ENCODE measurements at places on chromosomes 3 and 15. TPM values are rescaled to one million over a fixed set of nuclear protein-coding genes. Genes with fewer than 3 reads are reported as not detected.

Gene TEX55
- polyA plus RNA-seq: not detected

DNA sequence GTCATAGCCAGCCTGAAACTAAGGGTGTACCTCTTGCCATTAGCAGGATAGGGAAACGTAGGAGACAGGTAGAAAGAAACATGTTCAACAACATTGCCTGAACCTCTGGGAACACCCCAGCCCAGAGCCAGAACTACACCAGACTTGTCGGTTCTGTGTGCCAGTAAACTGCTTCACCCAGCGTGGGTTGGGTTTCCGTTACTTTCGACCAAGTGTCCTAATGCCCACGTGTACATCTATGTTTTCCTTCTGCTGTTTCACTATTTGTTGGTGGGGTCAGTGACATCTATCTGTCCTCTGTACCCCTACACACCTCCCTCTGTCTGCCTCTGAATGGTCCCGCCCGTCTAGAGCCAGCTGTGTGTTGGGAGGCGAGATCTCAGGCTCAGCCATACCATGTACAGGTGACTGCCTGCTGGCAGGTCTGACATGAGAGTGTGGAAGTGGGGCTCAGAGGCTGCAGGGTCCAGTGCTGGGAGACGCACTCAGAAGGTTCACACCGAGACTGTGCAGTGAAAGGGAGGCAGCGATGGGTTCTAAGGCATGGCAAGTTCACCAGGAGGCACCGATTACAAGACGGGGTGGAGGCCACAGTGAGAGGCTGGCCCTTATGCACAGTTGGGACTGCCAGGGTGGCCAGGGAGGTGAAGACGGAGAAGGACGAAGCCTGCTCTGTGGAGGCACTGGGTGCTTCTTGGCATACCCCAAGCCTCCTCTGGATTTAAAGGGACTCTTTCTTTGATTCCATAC is 36.4 kb downstream of the SSUH2 start:
- DNase-seq: no peak

- peak; percentile 22 for DNase-seq
Measured at GRCh38 chr3:174440253-174440701, 418.9 kb upstream of the NAALADL2 start.

DNA sequence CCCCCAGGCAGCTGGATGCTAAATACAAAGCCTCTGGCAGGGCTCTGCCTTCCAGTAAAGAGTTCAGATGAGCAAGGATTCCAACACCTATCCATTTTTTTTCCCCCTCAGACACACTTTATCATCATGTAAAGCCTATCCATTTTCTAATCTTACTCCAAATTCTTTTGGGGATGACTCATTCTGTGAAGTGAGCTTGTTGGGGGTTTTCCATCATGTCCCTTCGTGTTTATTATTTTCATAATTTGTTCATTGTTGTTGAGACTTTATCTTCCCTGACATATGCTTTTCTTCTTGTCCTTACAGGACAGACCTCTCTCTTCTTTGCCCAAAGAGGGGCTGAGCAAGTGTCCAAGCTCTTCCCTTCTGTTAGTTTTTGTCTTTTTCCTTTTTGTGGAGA is 34.7 kb upstream of the SH3BP5 start:
- no peak for DNase-seq

GRCh38 chr15:50107591-50108408 is 11.2 kb downstream of the ATP8B4 start:
- DNase-seq: no peak

- DNase-seq: no peak
Measured at GRCh38 chr15:40891810-40892446, 2.3 kb upstream of the VPS18 start.

- no peak for DNase-seq
Measured at GRCh38 chr3:142117056-142117851, 32.1 kb downstream of the TFDP2 start.

DNA sequence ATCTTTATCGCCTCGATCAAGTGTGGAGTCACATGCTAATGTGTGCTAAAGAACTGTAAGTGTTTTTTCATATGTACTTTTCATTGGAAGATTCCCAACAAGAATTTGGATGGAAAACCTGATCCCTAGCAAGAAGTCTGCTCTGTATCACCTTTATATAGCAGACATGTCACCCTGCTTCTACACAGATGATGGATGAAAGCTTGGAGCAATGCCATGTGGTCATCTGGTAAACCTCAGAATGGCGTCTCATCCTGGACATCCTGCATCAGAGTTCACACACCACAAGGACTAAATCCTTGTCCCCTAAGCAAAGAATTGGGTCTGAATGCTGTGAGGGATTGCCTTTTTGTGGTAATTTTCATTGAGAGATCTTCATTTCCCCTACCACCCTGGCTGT is 42.1 kb upstream of the CTDSPL start:
- no peak for DNase-seq

DNA sequence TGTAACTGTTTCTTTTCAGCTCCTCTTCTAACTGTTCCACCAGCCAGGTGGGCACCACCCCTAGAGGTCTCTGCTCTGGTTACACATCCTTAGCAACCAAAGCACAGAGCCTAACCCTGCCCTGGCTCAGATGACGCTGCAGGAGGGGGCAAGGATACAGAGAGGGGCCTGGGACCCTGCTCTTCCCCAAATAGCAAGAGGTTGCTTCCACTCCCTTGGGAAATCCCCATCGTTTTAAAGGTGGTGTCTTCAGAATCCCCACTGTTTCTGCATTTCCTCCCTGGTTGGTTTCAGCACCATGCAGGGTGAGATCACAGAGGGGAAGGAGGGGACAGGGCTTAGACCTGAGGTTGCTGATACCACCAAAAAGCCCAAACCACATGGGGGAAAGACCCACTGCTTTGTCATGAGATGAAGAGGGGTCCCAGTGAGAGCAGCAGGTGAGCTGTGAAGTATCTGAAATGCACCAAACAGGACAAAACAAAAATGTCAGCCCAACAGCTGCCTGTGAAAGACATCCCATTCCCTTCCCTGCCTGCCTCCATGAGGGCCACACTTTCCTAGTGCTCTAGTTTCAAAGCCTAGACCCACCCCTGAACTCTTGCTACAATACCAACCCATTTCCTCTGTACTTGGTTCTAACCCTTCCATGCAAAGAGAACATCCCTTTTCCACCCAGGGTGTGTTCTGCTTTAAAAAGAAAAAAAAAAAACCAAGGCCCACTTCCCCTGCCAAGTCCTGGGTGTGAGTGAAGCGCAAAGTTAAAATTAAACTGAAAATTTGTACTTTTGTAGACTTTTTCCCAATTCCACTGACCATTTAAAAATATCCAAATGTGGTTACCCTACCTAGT is 29.0 kb downstream of the ANP32A start:
- no peak for DNase-seq

GRCh38 chr3:78496501-78496900 is 1271.3 kb downstream of the ROBO1 start:
- DNase-seq: no peak

Gene DNAH1
- polyA plus RNA-seq: 10.0 TPM

- no peak for DNase-seq
Measured at GRCh38 chr15:61748529-61748928, 311.7 kb downstream of the VPS13C start.

Gene PATL2
- polyA plus RNA-seq: 0.65 TPM

DNA sequence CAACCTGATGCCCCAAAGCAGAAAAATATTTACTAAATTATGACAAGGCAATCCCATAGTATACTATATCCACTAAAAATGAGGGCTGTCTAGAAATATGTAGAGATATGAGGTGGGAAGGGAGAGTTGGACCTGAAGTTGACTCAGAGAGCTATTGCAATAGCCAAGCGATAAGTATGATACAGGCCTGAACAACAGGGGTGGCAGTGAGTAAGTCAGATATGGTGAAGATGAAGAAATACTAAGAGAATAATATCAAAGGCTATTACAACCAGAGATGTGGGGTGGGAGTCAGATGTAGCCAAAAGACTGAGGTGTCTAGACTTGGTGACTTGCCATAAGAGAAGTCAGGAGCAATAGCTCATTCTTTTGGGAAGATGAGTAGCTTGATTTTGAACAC is 9.2 kb downstream of the HSPBAP1 start:
- no peak for DNase-seq

Gene IMPG2
- 0.51 TPM for polyA plus RNA-seq

DNA sequence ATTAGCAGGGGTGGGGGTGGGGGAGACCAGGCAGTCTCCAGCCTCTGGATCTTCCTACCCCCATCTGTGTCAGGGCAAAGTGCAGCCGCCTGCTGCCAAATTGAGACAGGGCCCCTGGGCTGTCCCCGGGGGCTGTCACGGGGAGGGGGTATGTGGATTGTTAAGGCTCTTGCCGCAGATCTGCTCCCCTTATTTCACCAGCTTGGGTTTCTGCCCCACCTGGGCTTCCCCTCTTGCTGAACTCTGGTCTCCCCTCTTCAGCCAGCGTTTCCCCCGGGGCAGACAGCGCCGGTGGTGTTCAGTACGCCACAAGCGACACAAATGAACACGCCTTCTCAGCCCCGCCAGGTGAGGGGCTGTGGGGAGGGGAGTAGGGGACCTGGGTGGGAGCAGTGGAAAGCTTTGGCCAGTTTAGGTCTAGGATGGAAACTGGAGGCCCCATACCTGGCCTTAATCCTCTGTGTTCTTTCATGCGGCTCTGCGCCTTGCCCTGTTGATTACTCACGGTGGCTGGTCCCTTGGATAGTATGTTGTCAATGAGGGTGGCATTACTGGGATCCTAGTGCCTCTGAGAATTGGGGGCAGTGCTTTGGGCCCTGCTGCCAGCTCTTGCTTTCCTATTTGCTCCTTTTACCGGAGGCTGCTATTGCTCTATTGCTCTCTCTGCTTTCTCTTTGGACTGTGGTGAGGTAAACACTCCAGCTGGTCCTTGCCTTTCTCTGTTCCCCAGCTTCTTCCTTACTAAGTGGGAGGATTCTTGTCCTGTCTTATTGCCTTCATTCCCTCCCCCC is 1.7 kb downstream of the EIF4G1 start:
- no peak for DNase-seq

DNA sequence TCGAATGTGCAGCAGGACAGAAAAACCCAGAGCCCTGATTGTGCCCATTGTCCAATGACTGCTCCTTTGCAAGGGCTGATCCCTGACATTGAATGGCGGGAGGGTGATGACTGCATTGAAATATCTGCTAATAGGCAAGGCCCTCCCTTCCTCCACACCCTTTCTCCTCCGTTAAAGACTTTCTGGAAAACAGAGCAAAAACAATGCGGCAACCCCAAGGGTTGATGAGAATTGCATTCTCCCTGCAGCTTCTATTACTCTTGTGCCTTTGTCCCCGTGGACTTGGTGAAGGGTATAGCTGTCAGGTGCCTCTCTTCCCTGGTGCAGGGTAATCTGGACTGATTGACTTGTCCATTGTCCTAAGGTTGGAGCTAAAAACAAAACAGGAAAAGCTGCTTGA is 71.8 kb downstream of the THSD4 start:
- no peak for DNase-seq

- DNase-seq: no peak
Measured at GRCh38 chr3:106275592-106275991, 406.8 kb upstream of the CBLB start.

Gene SEMA6D
- polyA plus RNA-seq: 49.5 TPM

DNA sequence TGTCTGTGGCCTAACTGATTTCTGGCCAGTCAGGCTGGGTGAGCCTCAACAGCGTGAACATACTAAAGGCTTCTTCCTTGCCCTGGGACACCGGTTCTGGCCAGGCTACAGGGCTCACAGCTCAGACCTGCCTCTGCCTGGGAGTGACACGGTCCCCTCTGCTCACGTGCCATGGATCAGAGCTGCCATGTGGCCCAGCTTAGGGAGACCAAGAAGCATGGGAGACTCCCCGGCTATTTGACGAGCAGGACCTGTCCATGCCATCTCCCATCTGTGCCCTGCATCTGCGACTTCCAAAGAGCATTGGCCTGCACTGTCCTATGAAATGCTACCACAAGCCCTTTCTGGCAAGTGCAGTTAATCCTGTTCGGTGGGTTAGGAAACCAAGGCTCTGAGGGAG is 57.4 kb downstream of the APBA2 start:
- no peak for DNase-seq

GRCh38 chr3:133896002-133896761 is 500 bp upstream of the RAB6B start:
- peak; percentile 21 for DNase-seq

DNA sequence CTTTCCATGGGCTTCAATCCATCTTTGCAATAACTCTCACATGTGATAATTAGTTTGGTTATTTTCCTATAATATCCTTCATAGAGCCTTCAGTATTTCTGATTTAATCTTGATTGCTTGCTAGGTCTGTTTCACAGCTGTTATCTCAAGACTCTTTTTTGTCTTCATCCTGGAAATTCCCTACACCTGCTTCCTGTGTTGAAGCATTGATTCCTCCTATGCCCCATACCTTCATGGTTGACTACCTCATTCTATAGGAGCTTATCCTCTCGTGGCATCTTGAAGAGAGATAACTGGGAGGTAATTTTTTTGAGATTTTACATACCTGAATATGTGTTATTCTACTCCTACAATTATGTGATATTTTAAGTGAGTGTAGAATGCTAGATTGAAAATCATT is 26.7 kb downstream of the PIK3CA start:
- no peak for DNase-seq

GRCh38 chr3:13539671-13540070 is 9.3 kb upstream of the FBLN2 start:
- no peak for DNase-seq

GRCh38 chr3:134353171-134353825 is 20.9 kb downstream of the AMOTL2 start:
- no peak for DNase-seq

Gene COMMD4
- polyA plus RNA-seq: 99.9 TPM

All from renal cortex interstitium (tissue), 15 donors.